ENCODE measurements at places on chromosomes 12 and 14. TPM values are rescaled to one million over a fixed set of nuclear protein-coding genes. Genes with fewer than 3 reads are reported as not detected.

The HSP90B1 gene
- 572 TPM for total RNA-seq

The HOXC12 gene
- total RNA-seq: not detected

The BCL11B gene
- total RNA-seq: 0.45 TPM

The ACSM4 gene
- total RNA-seq: not detected

The NINJ2 gene
- total RNA-seq: 0.66 TPM

The MYH6 gene
- 0.02 TPM for total RNA-seq

The KLHL33 gene
- total RNA-seq: not detected

The KRT78 gene
- total RNA-seq: not detected

The TRPV4 gene
- 0.08 TPM for total RNA-seq

The NCOR2 gene
- 234 TPM for total RNA-seq

The DPPA3 gene
- not detected for total RNA-seq

The SLC7A8 gene
- 0.73 TPM for total RNA-seq

The HOXC13 gene
- total RNA-seq: 11.6 TPM

The SSTR1 gene
- not detected for total RNA-seq

All from A549 treated with ZK216348 at 1 μM for 4 hours (cell line).